ENCODE measurements at places on chromosomes 3 and 15. TPM values are rescaled to one million over a fixed set of nuclear protein-coding genes. Genes with fewer than 3 reads are reported as not detected.

Gene HESX1
- polyA plus RNA-seq: 4.7 TPM

Gene SNX22
- polyA plus RNA-seq: 1.3 TPM

GRCh38 chr15:77702211-77702957, 69.7 kb upstream of the LINGO1 start:
- DNase-seq: peak; percentile 43

DNA sequence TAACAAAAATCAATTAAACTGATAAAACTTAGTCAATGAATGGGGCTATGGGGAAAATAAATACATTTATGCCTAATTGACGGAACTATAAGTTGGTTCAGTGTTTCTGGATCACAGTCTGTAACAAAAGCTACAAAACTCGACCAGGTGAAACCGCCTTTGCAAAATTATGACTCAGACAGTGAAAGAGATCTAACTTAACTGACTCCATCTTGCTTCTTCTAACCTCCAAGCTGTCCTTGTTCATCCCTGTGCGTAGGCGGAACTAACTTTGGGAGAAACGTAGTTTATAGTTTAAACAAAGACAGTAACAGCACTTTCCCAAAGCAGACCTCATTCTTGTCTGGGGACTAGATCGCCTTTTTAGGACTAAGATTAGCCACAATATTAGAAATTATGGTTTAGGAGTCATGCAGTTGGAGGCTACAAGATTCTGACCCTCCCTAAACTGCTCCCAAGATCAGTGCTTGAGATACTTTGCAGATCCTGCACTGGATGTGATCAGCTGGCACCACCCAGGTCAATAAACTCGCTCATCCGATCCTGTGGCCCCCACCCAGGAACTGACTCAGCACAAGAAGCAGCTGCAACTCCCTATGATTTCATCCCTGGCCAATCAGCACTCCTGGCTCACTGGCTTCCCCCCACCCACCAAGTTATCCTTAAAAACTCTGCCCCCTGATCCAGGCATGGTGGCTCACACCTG, 7.2 kb upstream of the MFGE8 start:
- no peak for DNase-seq

- DNase-seq: peak; percentile 74
These were observed 595 bp downstream of the DPH6 start for GRCh38 chr15:35545316-35545823.

GRCh38 chr3:127717357-127718244, 44.8 kb downstream of the ABTB1 start:
- no peak for DNase-seq

Measured in renal cortex interstitium (tissue), 15 donors.